ENCODE measurements at places on chromosomes 11 and 22.

GRCh38 chr11:8258289-8258688 lies 5.4 kb downstream of the LMO1 start:
- no peak for DNase-seq

DNA sequence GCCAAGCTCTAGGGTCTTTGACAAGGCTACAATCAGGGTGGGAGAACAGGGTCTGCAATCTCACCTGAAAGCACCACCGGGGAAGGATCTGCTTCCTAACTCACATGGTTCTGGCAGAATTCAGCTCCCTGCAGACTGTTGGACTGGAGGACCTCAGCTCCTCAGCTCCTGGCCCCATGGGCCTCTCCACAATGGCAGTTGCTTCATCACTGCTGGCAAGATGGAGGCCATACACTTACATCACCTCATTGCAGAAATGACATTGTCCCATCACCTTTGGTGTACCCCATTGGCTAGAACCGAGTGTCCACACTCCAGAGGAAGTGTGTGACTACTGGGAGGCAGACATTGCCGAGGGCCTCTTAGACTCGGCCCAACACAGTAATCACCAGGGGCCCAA lies 20.9 kb upstream of the MPPED1 start:
- no peak for DNase-seq

DNA sequence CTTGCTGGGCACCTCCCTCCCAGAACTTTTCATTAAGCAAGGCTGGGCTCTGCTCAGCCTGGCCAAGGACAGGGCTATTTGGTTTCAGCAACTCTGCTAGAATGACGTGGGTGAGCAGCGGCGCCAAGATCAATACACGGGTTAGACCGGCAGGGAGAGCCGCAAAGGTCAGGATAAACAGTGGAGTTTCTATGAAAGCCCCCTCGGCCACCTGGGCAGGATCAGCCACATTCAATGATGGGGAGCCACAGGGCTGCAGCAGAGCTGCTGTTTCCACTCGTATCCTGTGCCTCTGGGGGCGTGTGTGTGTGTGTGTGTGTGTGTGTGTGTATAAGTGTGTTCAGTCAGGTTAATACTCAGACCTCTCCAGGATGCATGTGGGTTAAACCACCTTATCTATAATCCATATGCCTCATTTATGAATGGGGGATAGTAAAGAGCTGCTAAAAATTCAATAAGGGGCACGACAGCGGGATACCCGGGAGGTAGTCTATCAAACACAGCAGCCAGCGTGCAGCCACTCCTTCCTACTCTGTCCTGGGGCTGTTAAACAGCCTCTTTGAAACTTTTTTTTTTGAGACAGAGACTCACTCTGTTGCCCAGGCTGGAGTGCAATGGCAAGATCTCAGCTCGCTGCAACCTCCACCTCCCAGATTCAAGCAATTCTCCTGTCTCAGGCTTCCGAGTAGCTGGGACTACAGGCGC lies 34.8 kb downstream of the MYH9 start:
- no peak for DNase-seq

DNA sequence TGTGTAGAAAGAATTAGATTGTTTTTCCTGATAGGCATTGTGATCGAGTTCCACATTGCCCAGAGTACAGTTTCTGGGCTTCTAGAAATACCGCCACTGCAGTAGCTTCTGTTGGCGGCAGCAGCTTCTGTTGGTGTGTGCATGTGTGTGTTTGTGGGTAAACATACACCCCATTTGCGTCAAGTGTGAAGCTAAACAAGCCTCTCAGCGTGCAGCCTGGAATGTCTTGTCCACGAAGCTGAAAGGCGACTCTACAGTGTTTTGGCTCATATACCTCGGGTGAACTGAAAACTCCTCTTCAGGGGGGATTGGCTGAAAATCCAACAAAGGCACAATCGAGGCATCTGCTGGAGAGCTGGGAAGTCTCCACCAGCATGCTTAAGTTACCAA lies 112.0 kb upstream of the E2F8 start:
- no peak for DNase-seq

DNA sequence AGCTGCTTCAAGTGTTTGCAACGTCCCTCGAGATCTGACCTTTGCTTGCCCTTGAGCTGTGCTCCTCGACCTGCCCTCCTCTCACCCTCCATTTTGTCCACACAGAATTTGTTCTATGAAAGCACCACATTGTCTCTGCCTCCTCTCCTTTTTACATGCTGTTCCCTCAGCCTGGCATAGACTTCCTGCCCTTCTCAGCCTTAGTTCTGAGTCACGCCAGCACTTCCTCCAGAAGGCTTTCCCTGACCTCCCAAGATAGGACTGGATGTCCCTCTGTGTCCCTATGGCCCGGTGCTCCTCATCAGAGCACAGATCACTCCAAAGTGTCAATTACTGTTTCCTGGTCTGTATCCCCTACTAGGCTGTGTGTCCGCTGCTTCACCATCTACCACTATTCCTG lies 16.2 kb downstream of the JHY start:
- no peak for DNase-seq

- DNase-seq: no peak
Measured at GRCh38 chr11:76839311-76839710, 21.4 kb upstream of the ACER3 start.

GRCh38 chr11:77665240-77665965 lies 27.8 kb upstream of the CLNS1A start:
- no peak for DNase-seq

DNA sequence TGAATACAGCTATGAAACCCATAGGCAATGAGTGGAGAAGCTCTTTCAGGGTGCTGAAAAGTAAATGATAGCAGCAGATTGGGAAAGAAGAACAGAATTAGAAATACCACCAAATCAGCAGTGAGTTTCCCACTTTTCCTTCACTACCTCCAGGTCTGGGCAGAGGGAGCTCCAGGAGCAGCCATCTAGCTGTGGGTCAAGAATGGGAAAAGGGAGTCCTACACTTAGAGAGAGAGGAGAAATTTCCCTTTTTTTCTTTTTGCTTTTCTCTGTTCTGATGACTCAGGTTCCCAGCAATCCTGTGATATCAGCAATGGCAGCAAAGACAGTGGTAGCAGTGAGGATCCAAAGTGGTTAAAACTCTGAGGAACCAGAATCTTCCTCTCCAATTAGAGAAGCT lies 263.9 kb downstream of the NXPE2 start:
- no peak for DNase-seq

Measured in fibroblast of skin of right quadriceps (primary cell).